ENCODE measurements at places on chromosomes 4 and X. TPM values are rescaled to one million over a fixed set of nuclear protein-coding genes. Genes with fewer than 3 reads are reported as not detected.

DNA sequence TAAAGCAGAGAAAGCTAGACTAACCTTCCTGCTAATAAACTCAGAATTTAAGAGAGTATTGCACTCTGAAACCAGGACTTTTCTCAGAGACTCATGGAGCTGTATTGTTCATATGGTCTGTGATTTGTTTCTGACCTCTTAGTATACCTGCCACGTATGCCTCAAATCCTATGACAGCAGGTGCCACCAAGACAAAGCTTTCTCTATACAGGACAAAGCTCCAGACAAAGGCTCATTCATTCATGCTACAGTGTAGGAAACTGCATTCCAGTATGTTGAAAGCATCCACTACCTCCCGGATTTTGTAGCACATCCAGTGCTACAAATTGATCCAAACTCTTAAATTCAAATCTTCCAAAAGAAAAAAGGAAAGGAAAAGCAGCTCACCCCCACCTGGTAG lies 178.3 kb downstream of the CHIC2 start:
- DNase-seq = no peak

KIAA1210 gene
- total RNA-seq = not detected

- no peak for DNase-seq
These were observed at the start of gene DIPK2B for GRCh38 chrX:45200741-45201234. TSS of gene DIPK2B (minus strand) at chrX:45200876. CDS start at chrX:45200826, 50 bp downstream.

BBS12 gene
- 3.8 TPM for total RNA-seq

SPIN4 gene
- 4.9 TPM for total RNA-seq

SPANXN3 gene
- not detected for total RNA-seq

DNA sequence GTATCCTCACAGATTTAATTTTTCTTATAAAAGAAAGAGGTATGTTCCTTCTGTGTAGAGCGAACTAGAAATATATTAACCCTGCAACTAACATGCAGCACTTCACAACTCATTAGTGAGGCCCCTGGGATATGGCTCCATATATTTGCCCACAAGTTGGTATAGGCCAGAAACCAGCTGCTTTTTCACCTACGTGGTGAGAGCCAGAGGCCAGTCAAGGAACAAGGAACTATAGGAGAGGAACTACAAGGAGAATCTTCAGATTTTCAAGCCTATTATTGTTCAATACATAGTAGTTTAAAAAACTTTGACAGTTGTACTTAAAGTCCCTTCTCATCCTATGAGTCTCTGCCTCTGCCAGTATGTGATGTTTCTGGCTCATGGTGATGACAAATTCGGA lies 205.9 kb downstream of the CBR4 start:
- DNase-seq = no peak

GC gene
- total RNA-seq = not detected

DNA sequence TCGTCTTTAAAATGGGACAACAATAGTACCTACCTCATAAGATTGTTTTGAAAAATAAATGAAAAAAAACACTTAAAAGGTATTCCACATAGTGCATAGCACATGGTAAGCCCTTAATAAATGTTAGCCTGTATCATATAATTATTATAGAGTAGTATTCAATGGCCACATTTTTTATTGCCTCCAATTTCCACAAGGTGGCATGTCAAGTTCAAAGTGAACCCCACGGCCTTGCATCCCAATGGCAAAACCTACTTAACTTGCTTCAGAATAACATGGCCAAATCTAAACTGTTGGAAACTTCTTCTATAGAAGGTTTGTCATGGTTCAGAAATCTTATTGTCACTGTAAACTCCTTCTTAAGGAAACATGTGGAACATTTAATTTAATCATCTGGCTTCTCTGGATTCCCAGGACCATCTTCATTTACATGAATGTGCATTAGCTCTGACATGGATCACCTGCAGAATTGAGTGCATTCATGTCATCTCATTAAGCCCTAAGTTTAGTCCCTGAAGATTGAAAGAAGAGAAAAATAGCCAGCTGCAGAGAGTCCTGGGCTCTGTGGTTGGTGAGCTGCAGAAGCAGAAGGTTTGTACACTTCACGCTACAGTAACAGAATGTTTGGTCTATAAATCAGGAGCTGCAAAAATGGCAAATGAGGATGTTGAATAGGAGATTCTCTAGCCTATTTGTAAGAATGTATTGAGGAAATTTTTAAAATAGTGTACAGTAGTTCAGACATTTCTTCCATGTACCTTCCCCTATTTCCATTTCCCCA lies 61.0 kb downstream of the ANXA3 start:
- peak; percentile 66 for DNase-seq

- no peak for DNase-seq
These were observed 34.4 kb downstream of the CC2D2A start for GRCh38 chr4:15504041-15504440.

GRCh38 chr4:180335566-180335965 lies 1907.6 kb upstream of the TENM3 start:
- no peak for DNase-seq

GRCh38 chr4:144360146-144360793 lies 219.8 kb upstream of the GYPA start:
- DNase-seq = no peak

GRCh38 chr4:142452161-142452855 lies 393.8 kb downstream of the INPP4B start:
- no peak for DNase-seq

GRCh38 chr4:173264684-173265185 lies 69.4 kb downstream of the HMGB2 start:
- peak; percentile 75 for DNase-seq

- no peak for DNase-seq
These were observed 155.8 kb upstream of the CT83 start for GRCh38 chrX:116618546-116618945.

CT55 gene
- total RNA-seq = not detected

LAMP2 gene
- 44.3 TPM for total RNA-seq

All from activated CD4-positive, alpha-beta T cell treated with anti-CD3 and anti-CD28 coated beads, Interleukin-2, amount 10 ng/mL, durations not matched to agents 24 days and 14 days (primary cell).